8988T (cell line): ENCODE measurements at places on chromosomes 6 and 20.

GRCh38 chr20:5313916-5314315 is 2.8 kb downstream of the PROKR2 start:
- no peak for DNase-seq

DNA sequence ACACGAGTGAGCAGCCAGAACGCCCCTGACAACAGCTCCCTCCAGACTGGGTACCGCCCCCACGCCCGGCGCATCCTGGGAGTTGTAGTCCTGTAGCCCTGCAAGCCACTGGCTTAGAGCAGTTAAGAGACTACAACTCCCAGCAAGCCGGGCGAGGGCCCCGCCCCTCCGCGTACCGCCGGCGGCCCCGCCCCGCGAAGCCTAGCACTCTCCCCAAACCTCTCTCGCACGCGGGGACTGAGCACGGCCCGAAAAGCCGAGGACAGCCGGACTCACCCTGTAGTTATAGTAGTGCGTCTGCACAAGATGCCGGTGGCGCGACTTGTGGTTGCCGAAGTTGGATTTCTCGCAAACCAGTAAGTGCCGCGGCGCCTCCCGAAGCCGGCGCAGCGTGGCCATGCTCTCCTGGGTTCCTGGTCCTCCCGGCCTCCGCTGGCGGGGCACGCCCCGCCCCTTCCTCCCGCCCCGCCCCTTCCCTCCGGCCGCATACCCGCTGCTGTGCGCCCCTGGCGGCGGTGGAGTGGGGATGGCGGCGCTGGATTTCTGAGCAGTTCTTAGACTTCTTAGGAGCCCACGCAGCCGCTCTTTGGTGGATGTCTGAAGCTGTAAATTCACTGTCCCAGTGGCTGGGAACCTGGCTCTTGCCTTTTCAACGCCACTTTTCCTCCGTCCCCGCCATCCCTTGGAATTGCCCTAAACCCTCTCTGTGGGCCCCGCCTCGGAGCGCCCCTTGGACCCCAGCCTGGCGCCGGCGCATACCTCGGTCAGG is at the start of gene RPP40:
TSS of gene RPP40 (minus strand) at position 434 of the 769 bp plus-strand sequence. CDS start at position 399, 35 bp downstream.
- DNase-seq: peak; percentile 79

DNA sequence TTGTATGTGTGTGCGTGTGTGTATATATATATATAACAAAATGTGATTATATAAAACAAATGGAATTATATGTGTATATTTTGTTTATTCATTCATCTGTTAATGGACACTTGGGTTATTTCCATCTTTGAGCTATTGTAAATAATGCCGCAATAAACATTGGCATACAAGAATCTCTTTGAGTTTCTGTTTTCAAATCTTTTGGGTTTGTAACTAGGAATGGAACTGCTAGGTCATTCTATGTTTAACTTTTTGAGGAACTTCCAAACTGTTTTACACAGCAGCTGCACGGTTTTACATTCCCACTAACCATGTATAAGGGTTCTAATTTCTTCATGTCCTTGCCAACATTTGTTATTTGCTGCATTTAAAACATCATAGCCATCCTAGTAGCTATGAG is 39.9 kb upstream of the TGM2 start:
- DNase-seq: no peak

DNA sequence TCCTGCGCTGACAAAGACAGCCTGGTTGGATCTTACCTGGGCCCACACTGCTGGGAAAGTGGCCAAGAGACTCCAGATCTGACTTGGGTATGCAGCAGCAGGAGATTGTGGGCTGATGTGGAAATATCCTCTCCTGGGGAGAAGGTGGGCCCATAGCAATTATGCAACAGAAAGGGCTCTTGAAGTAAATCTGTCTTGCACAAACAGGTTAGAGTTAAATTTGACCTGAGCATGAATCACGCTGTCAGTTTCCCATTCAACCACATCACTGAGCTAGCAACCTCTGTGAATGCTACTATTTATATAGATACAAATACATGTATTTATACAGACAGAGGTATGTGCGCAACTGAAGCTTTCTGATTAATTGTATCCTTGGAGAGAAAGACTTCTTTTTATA is 28.3 kb upstream of the PDYN start:
- DNase-seq: no peak

GRCh38 chr20:50996901-50997865 is 25.7 kb downstream of the KCNG1 start:
- DNase-seq: no peak
